ENCODE measurements at places on chromosomes 2 and 18.

GRCh38 chr18:7822435-7823331 is 255.6 kb downstream of the PTPRM start:
- DNase-seq: no peak

DNA sequence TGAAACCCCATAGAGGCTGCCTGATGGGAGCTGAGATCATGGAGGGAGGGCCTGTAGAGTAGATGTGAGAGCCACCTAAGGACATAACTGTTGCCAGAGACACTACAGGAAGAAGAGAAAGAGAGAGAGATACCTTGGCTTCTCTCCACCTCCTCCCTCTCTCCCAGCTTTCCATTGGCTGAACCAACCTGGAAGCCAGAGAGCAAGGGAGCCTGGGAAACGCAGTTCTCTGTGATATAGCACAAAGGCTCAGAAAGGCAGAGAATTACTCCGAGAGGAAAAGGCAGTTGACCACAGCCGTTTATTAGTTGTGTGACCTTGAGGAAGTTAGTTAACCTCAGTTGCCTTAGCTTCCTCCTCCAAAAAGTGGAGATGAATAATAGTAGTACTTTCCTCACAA is 37.7 kb upstream of the MAT2A start:
- no peak for DNase-seq

DNA sequence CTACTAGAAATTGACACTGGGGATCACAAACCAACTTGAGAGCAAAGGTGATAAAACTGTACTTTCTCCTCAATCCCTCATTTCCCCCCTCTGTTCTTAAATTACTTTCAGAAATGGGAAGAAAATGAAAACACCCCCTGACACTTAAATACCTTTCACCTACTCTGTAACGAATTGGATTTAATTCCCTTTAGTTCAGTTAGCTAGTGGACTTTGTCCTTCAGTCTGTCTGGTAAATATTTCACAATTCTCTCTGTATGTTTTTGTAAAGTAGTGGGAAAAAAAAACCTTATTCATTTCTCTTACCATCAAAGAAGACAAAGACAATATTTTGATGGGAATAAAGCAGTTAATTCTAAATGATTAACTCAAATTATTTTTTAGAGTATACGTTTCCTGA is 85.7 kb downstream of the CDH2 start:
- no peak for DNase-seq

- DNase-seq: no peak
Measured at GRCh38 chr2:59383473-59383872, 1142.3 kb upstream of the FANCL start.

DNA sequence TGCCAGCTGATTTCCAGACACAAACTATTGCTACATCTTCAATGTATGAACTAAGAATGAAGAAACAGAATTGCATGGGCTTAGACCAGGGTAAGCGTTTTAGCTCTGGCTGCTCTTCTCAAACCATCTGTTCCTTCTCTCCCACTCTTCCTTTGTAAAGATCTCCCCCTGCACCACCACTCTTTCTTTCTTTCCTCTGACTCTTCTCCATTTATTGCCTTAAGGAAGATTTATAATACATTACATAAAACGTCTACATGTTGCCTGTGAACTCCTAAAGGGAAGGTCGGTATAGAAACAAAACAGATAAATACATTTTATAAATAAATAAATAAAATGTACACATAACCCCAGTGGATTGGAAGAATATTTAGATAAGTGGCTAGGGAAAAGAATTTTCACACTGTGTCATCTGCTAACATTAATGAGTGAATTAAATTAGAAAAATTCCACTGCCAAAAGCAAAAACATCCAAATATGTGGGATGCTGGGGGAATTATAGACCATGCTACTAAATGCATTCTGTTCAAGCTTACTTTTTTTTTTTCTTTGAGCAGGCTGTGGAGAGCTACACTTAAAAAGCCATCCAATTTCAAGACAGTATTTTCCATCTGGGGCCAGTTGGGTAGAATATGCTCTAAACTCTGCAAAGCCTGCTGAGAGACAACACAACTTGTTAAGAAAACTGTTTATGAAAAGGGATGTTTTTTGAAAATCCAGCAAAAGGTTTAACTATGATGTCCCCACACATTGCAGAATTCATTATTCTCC is 41.5 kb downstream of the NCKAP5 start:
- DNase-seq: no peak

GRCh38 chr2:59032499-59032898 is 791.4 kb upstream of the FANCL start:
- DNase-seq: no peak

DNA sequence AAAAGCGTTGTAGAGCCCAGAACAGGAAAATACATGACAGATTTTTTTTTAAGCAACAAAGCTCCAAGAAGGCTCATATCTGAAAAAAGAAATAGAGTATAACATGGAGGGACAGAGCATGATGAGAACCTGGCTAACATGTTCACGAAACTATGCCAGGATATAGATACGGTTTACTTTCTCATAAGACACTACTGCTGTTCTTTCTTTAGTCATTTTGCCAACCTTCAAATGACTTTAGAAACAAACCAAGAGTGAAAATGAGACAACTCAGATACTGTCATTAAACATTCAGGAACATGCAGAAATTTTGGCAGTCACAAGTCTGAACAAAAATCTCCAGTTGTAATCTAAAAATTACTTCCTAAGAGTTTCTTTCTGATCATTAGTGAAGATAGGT is 14.3 kb downstream of the LPIN2 start:
- no peak for DNase-seq

GRCh38 chr2:36952748-36953197 is 13.6 kb downstream of the STRN start:
- no peak for DNase-seq

- DNase-seq: peak; percentile 30
Measured at GRCh38 chr2:118539290-118539689, 308.2 kb downstream of the EN1 start.

DNA sequence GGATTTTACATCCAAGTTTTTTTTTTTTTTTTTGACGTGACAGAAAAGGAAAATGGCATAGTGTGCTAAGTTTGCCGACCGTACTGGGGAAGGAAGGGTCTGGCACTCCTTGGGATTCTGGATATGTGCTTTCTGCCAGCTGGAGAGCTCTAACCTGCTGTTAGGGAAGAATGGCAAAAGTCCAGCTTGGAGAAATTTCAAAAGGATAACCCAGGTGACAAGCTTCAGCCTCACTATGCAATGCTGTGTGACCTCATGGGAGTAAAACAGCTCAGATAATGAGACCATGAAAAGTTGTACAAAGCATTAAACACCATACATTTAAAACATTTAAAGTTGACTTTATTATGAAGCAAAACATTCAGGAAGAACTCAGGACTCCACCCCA is 10.3 kb upstream of the GPR45 start:
- DNase-seq: no peak

- peak; percentile 19 for DNase-seq
Measured at GRCh38 chr2:66691031-66691965, 256.4 kb downstream of the MEIS1 start.

- peak; percentile 82 for DNase-seq
Measured at GRCh38 chr2:225076125-225076524, 33.9 kb upstream of the DOCK10 start.

DNA sequence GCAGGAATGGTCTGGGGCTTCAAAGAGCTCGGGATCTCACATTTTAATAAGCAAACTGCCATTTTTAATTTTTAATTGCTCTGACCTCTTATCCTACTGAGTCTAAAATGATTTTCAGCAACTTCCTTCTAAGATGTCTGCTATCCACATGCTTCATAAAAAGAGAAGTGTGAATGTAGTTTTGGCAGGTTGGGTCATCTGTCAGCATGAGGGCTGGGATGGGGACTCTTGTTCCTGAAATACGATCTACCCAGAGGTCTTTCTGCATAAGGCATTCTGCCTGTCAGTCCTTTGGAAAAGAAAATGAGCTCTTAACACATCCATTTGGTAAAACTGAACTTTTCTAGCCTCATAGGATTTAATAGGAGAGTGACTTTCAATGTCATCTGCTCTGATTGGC is 252.8 kb upstream of the APCDD1 start:
- DNase-seq: no peak

GRCh38 chr2:130975729-130976128 is 117.5 kb downstream of the FAM168B start:
- no peak for DNase-seq

GRCh38 chr2:230494980-230495379 is 79.0 kb downstream of the SP100 start:
- no peak for DNase-seq

- peak; percentile 48 for DNase-seq
Measured at GRCh38 chr2:40554665-40555294, 102.9 kb upstream of the SLC8A1 start.

DNA sequence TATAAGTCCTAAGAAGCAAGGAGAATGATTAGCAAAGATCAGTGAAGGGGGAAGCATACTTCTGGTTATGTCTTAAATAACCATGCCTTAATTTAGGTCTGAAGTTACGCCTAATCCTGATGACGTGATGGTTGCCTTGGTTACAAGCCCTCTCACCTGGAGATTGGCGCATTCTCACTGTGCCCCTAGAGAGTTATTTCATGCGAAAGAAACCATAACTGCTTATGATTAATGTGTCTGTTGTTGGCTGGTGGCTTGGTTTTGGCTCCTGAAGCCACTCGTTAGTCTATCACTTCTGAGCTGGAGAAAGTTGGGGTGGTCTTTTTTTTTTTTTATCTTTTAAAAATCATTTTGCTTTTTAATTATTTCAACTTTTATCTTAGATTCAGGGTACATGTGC is 47.0 kb downstream of the TNFRSF11A start:
- no peak for DNase-seq

DNA sequence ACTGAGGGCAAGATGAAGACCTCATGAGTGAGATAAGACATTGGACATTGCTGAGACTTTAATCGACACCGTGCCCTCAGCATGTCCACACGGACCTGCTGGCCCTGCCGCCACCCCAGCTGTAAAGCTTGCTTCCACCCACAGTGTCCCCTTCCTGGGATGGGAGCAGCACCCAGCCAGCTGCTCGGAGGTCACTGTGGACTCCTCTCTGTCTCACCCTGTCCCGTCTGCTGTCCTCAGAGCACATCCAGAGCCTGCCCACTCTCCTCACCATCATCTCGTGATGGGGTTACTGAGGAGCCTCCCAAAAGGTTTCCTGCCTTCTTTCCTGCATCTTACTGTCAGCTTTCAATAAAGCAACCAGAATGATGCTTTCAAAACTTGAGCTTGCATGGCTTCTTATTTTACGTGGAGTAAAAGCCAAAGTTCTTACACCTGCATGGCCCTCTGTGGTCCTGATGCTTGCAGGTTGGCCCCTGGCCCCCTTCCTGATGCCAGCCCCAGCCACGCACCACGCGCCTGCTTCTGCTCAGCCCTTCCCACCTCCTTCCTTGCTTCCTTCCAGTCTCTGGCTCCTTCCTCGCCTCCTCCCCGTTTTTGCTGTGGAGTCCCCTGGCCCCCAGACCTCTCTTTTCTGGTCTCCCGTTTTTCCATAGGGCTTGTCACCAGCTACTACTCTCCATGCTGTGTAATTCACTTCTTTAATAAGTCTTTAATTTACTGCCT is 67.0 kb downstream of the DGKD start:
- no peak for DNase-seq

- no peak for DNase-seq
Measured at GRCh38 chr2:44943031-44943692, 1.7 kb downstream of the SIX3 start.

GRCh38 chr2:63673865-63674533 is 85.2 kb downstream of the MDH1 start:
- no peak for DNase-seq

DNA sequence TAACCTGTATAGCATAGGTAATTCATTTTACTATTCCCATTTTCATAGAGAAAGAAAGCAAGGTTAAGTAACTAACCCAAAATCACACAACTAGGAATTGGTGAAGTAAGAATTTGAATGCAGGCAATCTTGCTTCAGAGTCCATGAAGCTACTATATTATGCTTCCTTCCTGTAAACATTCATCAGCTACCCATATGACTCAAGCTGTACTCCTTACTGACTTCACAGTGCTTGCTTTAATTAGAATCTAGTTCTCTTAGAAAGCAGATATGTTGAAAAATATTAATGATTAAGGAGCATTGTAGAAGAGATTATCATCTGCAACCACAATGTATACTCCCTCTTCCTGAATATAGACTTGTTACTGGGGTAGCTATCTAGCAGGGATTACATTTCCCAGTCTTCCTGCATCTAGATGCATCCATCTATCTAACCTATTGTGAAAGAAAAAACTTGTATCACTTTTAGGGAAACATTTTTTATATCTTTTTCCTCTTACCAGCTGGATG is 961.6 kb upstream of the CHAC2 start:
- DNase-seq: no peak

DNA sequence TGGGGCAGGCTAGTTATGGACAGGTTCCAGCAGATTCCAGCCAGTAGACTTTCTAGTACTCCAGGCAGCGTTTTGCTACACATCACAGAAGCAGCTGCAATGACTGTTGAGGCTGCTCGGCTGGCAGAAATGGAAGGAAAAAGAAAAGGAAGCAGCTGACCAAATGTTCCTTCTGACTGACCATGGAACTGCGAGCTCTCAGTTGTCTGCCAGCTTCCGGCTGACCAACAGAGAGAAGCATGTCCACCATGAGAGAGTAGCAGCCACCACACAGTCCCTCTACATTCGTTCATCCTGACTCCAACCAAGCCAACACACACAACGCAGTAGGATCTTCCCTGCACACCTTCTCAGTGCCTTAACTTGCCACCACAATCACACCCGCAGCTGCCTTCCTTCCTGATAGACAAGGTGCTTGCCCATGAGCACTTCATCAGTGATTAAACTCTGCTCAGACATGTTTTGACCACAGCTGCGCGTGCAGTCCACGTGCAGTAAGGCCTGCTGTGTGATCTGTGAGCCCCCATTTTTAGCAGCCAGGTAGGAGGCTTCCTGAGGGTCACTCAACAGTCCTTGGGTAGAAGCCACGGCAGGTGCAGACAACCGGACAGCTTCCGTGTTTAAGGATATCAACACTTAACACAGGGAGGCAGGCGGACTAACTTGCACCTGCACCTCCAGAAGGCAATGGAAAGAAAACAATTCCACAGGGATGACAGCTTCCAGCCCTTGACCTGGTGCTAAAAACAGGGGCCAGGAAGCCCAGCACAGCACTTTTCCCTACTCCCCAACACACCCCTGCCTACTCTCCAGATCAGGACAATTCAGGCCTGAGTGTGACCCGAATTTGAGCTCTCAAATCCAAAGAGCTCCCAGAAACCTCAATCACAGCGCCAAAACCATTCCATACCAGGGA is 996 bp downstream of the TGFBRAP1 start:
- no peak for DNase-seq

- peak; percentile 82 for DNase-seq
Measured at GRCh38 chr2:216339456-216340279, 32.6 kb downstream of the MARCHF4 start.

DNA sequence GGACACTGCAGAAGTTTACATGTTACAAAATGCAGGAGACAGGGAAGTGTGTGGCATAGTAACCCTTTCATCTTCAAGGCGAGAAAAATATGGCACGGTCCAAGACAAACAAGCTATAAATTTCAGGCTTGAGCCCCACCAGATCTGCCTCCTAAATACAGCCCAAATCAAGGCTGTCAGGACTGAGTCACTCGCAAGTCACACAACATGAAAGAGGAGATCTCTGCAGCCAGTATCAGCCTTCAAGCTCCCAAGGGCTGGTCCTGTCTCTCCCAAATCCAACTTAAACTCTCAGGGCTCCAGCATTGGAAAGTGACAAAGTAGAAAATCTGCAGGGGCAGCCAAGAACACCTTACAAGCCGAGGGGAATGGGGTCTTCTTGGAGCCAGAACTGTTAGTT is 106.3 kb upstream of the GATA6 start:
- no peak for DNase-seq

Data from fibroblast of skin of right biceps (primary cell).